ENCODE measurements at places on chromosomes 4 and X.

DNA sequence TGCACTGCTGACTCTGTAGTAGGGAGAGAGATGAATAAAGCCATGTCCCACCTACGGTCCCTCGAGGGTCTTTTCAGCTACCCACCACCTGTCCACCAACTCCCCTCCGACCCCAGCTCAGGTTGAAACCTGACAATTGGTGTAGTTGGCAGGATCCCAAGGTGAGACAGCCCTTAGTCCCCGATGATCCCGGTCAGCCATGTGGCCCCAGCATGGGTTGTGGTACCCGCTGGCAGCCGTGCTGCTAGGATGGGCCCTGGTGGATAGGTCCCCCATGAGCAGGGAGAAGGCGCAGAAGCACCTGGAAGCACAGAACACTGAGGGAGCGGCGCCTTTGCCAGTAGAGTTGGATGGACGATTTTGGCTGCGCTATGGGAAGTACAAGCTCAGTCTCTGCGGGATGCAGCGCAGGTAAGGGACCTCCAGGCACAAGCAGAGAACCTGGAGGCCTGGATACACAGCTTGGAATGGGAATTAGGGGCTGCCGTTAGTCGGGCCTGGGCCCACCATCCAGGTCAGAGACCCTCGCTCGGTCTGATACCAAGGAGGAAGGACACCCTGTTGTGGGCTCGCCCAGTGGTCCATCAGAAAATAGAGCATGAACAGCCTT lies 694.6 kb upstream of the AGA start:
- DNase-seq = no peak

- DNase-seq = no peak
Observed at GRCh38 chr4:134537701-134538100, 336.1 kb upstream of the PABPC4L start.

- DNase-seq = no peak
Observed at GRCh38 chr4:8652181-8653078, 59.9 kb downstream of the CPZ start.

DNA sequence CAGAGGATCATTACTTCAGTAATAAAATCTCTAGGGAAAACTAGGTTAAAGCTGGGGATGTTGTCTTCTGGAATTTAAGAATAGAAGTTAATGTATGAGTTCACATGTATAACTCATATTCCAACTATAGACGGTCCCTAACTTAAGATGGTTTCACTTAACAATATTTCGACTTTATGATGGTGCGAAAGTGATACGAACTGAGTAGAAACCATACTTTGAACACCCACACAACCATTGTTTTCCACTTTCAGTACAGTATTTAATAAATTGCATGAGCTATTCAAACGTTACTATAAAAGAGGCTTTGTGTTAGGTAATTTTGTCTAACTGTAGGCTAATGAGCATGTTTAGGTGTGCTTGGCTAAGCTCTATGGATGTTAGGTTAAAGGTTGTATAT lies 38.7 kb downstream of the CCSER1 start:
- no peak for DNase-seq

DNA sequence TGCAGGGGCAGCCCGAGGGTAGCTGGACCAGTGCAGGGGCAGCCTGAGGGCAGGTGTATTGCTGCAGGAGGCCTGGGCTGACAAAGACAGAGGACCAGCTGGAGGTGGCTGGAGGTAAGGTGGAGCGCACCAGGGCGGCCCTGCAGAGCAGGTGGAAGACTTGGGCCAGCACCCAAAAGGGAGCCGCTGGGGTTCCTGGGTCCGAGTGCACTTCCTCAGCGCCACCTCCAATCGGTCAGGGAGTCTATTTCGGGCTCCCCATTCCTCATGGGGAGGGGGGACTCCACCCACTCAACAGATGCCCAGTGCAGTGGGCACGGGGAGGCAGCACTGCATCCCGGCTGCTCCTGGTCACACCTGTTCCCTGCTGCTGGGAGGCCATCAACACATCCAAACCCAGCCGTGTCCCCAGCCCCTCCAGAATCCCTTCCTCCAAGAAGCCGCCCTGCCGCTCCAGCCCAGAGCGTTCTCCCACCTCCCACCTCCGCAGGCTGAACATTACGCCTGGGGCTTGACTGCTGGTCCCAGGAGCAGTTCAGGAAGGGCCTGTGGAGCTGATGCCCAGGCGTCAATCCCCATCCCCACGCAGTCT lies 1.5 kb downstream of the LRPAP1 start:
- no peak for DNase-seq

DNA sequence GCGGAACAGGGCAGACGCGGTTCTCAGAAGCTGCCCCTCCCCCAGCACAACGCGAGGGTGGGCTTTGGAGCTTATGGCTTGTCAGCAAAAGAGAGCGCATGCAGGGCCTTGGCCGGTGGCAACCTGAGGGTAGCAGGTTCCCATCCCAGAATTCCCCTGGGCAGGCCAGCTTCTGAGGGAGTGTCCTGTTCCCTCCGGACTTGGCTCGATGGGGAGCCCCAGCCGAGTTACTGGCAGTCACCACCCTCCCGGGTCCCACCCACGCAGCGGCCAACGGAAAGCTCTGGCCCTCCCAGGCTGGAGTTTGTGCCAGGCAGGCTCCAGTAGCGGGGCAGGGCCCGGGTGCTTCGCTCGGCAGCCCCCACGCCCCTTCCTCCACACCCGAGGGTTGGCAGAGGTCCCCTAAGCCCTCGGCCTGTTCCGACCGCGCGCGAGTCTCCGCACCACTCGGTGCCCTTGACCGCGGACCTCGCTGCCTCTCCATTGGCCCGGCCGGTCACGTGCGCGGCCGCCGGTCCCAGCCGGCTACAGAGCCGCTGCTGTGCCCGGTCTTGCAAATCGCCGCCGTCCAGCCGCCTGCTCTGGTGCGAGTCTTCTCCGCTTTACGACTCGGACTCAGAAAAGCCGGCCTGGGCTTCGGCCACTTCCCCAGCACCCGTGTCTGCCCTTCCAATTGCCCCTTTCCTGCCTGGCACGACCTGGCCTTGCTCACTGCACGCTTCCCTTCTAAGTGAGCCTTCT lies 20.9 kb upstream of the MTM1 start:
- DNase-seq = peak; percentile 49

Measured in occipital lobe (tissue), 3 donors.